ENCODE measurements at places on chromosomes 4 and X.

DNA sequence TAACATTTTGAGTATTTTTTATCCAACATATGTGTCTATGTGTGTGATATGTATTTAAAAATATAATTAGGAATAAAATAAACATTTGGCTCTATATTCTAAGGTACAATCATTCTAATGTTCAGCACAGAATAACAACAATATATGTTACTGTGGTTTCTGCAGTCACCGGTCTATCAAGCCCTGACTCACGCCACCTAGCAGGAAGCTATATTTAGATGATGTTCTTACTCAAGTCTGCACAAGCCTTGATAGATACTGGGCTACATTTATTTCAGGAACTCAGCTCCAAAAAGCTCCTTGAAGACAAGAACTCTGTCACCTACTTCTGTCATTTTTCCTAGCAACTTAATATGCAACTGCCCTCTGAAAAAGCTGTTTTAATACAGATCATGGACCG is 152.0 kb upstream of the FTHL17 start:
- no peak for DNase-seq

DNA sequence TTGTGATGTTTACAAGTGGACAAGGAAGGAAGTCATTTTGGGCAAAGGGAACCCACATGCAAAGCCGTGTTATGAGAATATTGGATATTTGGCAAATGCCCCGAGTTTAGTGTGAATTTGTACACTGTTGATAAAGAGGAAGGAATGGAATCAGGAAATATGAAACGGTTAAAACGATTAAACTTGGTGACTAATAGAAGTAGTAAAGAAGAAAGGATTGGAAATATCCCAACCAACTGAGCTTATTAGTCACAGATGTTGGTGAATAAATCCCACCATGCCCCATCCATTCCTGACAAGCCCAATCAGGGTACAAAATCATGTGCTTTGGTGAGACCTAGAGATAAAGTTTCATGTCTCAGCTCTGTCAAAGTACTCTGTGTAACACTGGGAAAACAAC is 22.0 kb downstream of the ARHGAP24 start:
- DNase-seq, result no peak

- DNase-seq, result no peak
These were observed 1150.1 kb downstream of the STIM2 start for GRCh38 chr4:28010577-28011240.

DNA sequence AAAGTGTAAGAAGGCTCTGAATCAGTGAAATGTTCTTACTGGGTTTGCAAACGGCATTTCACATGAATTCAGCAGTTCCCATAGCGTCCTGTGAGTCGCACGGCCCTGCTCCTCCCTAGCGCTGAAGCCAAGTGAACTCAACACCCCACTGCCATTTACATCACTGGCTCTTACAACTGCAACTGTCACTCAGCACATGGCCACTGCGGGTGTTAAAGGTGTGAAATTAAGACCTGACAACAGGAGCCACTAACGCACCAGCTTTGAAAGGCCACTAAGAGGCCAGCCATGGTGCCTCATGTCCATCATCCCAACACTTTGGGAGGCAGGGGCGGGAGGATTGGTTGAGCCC is 31.7 kb downstream of the RNF212 start:
- DNase-seq, result no peak

DNA sequence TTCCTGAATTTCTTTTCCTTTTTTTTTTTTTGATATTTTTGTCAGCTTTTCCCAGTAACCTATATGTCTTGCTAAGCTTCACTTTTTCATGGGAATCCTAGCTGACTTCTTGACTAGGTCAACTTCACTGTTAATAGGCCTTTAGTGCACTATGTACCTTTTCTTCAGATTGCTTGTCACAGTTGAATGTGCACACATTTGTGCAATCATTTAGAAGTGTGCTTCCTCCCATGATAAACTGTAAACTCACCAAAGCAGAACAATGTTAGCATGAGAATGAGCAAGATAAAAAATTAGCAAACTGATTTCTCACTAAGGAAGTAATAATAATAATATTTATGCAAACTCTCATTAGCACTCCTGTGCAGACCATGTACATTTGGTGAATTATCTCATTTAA is 173.2 kb downstream of the PABPC4L start:
- DNase-seq, result no peak

- no peak for DNase-seq
These were observed 56.0 kb downstream of the TASL start for GRCh38 chrX:30521440-30522182.

DNA sequence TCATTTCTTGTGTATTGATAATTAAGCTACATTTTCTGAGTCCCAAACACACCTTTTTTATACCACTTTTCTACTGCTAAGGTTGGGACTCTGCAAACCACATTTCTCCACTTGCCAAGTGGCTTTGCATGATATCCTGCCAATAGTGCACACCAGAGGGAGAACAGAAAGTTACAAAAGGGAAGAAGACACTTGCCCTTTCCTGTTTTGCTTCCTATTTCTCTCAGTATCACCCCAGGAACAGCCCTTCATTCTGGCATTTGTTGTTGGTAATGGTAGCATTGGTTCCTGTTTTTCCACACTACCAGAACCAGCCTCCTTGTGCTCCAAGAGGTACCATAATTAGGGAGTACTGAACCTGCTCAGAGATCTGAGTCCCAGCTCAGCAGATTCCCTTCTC is 87.1 kb downstream of the HDX start:
- DNase-seq, result no peak

DNA sequence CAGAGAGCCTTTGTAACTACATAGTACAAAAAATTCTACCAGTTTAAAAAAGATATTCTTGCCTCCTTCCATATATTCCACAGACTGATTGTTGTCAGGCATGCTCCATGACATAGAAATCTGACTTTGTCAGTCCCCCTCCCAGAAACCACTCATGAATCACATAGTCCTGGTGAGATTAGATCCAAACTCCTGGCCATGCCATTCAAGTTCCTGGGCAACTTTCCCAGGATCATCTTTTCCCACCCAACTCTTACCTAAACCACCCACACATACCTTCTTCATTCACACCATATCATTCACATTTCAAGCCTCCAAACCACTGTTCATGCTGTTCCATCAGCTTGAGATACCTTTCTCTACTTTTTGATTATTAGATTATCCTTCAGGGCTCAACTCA is 46.4 kb downstream of the SLC16A2 start:
- no peak for DNase-seq

- no peak for DNase-seq
These were observed 365.8 kb upstream of the PITX2 start for GRCh38 chr4:110988722-110989121.

DNA sequence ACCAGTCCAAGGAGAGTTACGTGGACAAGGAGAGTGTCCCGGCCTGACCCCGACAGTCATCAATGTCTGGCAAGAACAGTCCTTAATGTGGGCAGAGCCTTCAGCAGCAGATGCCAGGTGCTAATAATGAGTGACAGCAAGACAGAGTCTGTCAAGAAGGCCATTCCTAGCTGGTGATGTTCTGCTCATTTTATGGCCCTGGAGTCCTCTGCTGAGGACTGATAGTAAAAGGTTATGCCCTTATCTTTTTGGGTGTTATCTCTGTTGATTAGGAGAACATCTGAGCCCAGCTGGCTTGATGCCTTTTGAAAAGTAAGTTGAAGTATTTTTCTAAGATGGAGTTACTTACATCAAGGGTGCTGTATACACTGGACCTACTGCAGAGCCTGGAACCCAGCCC is 67.3 kb downstream of the SLC34A2 start:
- no peak for DNase-seq

- DNase-seq, result no peak
These were observed 581.6 kb upstream of the FTHL17 start for GRCh38 chrX:31653422-31653821.

- DNase-seq, result no peak
These were observed 63.2 kb downstream of the QDPR start for GRCh38 chr4:17448689-17449088.

DNA sequence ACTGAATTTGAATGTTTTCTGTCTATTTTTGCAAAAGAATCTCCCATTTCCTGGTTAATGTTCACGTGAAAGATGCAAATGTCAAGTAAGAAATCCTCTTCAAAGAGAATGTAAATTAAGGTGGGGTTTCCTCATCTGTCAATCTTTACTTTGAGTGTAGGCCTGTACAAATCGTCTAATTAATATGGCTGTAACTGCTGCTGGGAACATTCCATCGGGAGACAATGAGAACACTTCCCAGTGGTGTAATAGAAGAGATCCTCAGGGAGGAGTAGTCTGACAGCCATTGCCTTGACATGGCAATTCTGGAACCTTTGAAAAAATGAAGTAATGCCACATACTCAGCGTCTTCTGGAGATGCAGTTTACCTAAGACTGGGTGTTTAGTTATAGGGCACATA is 3.7 kb downstream of the EREG start:
- DNase-seq, result no peak

GRCh38 chr4:10571909-10572308 is 112.7 kb downstream of the CLNK start:
- no peak for DNase-seq

- no peak for DNase-seq
These were observed 138.7 kb downstream of the VSIG4 start for GRCh38 chrX:65900850-65901844.

DNA sequence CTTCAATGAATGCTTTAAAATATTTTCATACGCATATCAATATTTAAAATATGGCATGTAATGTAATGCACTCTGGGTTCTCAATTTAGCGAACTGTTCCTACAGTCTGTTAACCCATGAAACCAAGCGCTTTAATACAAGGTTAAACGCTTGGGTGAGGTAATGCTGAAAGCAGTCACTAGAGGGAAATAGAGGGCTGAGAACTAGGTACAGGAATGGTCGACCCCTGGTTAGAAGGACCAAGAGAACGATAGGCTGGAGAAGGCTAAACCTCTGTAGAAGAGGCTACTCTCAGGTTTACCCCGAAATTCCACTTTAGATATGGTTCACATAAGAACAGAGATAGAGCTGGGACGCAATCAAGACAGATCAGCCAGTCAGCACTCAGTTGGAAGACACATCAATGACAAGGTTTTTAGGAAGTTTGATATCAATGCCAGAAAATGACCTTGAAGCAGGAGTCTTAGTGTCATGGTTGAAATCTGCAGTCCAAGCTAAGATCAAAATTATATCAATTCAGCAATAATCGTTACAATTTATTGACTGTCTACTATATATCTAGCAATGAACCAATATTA is 26.9 kb downstream of the ARSJ start:
- no peak for DNase-seq

DNA sequence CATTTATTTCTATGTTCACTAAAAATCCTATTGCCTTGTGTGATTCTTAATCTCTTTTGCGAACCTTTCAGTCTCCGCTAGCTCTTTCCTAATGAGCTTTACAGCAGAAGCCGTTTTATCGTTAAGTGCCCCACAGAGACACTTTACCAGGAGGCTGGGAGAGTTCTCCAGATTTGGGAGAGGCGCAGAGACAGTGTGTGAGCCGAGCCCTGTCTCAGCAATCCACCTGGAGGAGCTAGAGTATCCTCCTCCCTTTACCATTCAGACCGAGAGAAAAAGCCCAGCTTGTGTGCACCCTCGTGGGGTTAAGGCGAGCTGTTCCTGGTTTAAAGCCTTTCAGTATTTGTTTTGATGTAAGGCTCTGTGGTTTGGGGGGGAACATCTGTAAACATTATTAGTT is 54.9 kb upstream of the MTM1 start:
- DNase-seq, result no peak

GRCh38 chr4:138178566-138178965 is 63.6 kb downstream of the SLC7A11 start:
- no peak for DNase-seq

GRCh38 chrX:108298165-108298602 is 140.0 kb downstream of the COL4A6 start:
- no peak for DNase-seq

DNA sequence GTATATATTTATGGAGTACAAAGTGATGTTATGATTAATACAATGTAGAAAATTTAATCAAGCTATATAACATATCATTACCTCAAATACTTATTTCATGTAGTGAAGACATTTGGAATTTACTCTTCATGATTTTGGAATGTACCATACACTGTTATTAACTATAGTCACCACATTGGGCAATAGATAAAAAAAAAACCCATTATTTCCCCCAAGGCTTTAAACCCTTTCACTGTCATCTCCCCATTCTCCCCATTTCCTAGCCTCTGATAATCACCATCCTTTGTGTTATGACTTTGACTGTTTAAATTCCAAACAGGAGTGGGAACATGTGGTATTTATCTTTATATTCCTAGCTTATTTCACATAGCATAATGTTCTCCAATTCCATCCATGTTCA is 2189.1 kb upstream of the AGA start:
- no peak for DNase-seq

- DNase-seq, result no peak
These were observed 942.2 kb downstream of the TRAM1L1 start for GRCh38 chr4:116143198-116143597.

DNA sequence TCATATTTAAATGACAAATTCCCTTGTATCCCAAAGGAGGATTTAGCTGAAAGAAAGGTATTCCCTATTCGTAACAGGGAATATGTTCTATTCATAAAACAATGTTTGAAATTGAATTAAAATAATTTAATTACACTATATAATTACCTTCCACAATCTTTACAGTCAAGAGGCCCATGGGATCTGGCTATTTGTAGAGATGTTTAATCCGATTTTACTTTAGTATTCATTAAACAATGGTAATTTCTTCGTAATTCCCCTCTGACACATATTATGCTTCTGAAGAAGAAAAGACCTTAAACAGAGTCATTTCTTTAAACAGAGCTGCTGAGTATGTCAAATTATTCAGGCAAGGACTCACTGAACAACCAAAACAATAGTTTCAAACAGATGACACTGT is 98.8 kb downstream of the MAGEC1 start:
- DNase-seq, result no peak

DNA sequence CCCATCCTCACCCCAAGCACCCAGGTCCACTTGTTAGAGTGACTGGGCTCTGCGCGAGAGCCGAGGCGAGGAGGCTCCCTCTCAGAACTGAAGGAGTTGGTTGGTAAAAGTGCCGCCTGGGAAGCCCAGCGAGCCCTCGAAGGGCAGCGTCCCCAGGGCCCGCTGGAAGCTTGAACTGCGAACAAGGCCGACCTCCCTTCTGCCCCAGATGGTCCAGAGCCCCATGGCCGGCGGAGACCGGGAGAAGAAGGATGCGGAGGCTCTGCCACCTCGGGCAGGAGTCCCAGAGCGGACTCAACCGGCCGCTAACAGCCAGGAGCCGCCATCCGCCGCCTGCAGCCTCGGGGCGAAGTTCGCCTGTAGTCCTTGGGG is 116.3 kb upstream of the TEX13C start:
- no peak for DNase-seq

DNA sequence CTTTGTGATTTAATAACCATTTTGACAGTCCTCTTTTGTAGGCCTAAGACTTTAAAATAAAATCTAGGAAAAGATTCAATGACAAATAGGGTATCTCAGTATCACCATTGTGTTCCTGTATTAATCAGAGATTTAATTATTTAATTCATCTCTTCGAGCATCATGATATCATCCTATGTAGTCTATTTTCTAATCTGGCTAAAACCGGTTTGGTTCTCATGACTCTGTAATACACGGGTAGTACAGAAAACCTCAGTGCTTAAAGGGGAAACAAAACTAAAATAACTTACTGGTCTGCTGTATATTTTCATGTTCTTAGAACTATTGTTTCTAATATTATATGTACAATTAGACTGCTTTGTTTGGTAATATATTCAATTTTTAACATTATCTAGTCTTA is 23.7 kb upstream of the FBXW7 start:
- DNase-seq, result no peak
